Stimulated activated CD8-positive, alpha-beta memory T cell treated with anti-CD3 and anti-CD28 coated beads, Interleukin-2, amount 100 ng/mL, for 1 hour (primary cell): ENCODE measurements at places on chromosomes 5 and 9.

- DNase-seq, result no peak
Measured at GRCh38 chr9:95495961-95496360, 20.8 kb downstream of the PTCH1 start.

DNA sequence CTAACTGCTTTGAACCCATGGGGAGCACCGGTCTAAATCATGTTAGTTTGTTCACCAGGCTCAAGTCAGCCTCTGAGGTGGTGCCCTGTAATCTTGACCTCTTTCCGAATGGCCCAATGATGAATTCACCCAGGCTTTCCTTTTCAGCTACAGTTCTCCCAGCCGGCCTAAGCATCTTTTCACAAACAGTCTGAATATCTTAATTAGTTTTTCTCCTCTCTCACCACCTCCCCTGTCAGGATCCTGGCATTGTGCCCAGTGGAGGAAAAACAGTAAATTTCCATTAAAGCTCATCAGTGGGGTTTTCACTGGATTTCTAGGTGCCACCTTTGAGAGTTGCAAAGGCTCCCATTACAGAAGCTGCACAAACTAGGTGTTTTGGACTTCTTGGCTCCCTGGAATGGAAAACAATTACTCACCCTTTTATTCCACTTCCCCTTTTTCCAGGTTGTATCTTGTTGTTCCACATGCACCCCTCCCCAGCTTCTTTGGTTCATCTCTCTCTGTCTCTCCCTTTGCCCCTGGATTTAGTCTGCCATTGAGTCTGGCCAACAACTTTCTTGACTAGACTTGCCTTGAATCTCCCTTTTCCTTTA, 69.4 kb upstream of the ADAMTSL1 start:
- DNase-seq, result no peak

DNA sequence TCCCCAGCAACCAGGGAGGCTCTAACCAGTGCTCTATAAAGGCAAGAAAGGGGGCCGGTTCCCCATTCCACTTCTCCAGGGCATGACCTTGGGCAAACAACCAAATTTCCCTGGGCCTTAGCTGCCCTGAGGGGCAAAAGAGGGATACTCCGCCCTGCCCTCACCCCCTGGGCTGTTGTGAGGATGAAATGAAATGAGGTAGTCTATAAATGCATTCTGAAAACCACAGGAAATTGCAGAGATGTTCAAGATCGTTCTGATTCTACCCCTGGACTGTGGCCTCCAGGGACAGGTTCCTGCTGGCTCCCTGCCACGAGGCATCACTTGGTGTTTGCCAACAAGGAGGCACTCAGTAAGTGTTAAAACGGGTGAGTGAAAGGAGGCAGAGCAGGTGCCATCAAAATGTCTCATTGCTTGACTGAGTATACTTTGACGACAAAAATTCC, 5.7 kb downstream of the RAPGEF1 start:
- no peak for DNase-seq

DNA sequence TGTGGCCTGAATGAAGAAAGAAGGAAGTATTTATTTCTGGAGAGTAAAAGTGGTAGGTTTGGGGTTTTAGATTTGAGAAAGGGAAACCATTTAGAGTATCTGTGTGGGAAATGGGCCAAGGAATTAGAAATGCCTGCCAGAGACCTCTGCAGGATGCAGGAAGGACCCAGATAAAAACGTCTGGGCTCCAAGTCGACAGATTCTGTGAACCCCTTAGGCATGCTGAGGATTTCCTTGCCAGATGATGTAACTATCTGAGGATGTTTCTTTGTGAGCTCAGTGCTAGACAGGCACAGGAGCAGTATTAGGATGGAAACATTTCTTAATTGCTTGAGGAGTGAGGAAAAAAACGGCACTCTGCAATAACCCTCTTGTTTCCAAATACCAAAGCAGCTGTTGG, 251.8 kb upstream of the DMRT1 start:
- no peak for DNase-seq

GRCh38 chr5:112895682-112896081, 26.3 kb downstream of the REEP5 start:
- DNase-seq, result no peak

- no peak for DNase-seq
Measured at GRCh38 chr5:101102506-101102905, 199.4 kb upstream of the ST8SIA4 start.

DNA sequence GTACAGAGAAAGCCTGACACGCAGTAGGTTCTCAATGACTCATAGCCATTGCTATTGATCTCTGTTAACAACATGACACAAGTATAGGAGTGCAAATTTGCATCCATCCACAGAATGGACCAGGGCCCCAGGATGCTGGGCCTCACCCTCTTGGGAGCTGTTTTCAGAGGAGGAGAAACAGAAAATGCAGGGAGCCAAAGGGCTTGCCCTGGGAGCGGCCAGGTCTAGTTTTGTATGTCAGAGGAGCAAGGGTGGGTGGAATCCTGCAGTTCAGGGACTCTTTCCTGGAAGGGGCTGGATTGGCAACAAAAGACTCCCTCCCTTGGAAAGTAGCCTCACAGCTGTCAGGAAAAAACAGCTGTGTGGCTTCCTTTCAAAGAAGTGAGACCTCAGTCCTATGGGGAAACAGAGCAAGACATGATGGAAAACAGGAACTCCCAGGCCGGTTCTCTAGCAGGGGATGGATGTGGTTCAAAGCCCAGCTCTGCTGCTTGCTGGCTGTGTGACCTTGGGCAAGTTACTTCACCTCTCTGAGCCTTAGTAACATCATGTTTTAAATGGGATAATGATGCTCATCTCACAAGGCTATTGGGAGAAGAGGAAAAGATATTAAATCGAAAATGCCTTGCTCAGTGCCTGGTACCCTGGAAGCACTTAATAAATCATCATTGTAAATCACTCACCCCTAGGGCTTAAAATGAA, 50.5 kb upstream of the SH3PXD2B start:
- DNase-seq, result no peak

DNA sequence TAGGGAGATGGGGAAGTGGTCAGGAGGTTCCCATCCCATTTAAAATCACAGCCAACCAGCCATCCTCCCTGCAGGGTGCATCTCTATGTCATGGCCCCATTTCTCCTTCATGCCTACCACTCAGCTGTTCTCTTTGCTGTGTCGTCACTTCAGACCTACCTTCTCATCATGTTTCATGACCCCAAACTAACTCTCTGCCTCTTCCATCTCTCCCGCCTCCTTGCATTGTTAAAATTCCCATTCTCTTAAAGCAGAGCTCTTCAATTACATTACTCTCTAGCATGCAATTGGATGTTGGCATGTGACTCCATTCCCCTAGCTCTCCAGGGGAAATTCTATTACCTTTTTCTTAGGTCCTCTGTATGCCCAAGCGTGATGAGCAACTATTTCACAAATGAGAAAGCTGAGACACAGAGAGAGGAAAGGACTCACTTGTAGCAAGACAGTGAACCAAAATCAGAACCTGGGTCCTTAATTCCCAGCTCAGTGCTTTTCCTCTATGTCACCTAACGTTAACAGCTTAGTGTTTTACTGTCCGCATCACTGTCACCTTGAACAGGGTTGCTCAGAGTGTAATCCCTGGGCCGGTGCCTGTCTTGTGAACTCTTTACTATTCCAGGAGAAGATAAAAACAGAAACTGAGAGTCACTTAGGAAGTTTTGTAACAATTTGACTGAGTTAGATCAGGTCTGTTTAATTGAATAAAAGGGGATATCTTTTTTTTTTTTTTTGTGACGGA, 28.1 kb downstream of the PDE6A start:
- no peak for DNase-seq

DNA sequence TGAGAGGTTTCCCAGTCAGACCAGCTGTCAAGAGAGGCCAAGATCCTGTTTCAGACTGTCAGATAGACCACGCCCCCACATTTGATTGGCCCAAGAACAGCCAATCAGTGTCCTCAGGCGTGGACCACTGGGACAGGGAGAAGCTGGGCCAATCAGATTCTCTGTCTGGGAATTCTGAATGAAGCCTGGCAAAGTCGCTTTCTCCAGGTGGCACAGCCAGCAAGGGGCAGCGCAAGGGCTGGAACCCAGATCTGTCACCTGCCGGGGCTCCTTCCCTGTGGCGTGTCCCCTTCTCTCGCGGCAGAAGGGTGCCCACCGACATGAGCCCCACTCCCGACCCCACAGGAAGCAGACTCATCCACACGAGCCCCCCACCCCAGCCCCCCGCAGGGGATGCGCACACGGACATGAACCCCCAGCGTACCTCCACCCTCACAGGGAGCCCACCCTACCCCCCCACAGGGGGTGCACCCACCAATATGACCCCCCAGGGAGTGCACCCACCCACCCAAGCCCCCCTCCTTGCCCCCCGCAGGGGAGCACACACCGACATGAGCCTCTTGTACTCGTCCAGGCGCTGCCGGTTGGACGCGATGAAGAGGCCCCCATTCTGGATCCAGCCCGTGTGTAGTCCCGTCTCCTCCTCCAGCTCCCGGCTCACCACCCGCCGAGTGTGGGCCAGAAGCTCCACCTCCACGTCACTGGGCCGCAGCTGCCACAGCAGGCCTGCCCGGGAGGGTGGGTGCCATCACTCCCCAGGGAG, 6.1 kb downstream of the SARDH start:
- DNase-seq, result no peak

- DNase-seq, result no peak
Measured at GRCh38 chr5:140574165-140574564, 9.5 kb downstream of the SLC35A4 start.

- DNase-seq, result no peak
Measured at GRCh38 chr5:179405426-179406030, 60.3 kb upstream of the ADAMTS2 start.

- no peak for DNase-seq
Measured at GRCh38 chr9:38118862-38119438, 49.9 kb upstream of the SHB start.

- DNase-seq, result no peak
Measured at GRCh38 chr5:74976651-74977050, 75.7 kb downstream of the GCNT4 start.

- DNase-seq, result no peak
Measured at GRCh38 chr9:78316166-78316892, 19.4 kb downstream of the PSAT1 start.

GRCh38 chr9:92185681-92186080, 70.5 kb upstream of the SPTLC1 start:
- DNase-seq, result no peak

- DNase-seq, result no peak
Measured at GRCh38 chr5:39521940-39522590, 97.3 kb upstream of the DAB2 start.

DNA sequence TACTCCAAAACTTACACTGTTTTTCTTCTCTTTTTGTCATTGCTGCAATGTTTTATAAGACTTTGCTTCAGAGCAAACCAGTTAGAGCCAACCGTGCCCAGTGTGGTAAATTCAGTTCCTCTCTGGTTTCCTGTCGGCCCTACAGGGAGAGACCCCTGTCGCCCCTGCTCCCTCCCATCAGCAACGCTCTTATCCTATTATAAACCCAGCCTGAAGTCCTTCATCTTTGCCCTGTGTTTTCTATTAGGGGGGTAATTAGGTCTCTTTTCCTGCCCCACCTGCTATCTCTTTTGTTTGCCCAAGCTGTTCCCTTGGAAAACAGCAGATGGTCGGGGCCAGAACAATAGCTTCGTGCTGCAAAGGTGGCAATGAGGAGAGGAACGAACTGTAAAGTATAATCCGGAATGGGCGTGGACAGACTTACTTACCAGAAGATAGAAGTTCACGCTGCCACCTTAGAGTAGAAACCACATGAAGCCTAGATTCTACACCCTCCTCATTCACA, 21.4 kb upstream of the OTULINL start:
- no peak for DNase-seq

DNA sequence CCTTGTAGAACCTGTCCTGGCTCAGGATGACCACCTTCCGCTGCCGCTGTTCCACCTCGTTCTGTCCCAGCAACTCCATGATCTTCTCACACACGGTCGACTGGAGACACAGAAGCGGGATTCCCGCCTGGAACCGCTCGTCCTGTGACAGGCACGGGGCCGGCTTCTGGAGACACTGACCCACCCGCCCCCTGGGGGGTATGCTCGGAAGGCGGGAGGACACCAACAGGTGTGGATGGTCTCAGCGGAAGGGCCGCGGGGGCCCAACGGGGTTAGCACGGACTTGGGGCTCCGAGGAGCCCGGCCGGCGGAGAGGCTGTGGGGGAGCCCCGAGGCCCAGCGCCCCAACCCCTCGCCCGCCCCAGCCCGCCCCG, 530 bp downstream of the UCK1 start:
- DNase-seq, result no peak

- DNase-seq, result no peak
Measured at GRCh38 chr5:122192497-122193496, 63.5 kb downstream of the ZNF474 start.

DNA sequence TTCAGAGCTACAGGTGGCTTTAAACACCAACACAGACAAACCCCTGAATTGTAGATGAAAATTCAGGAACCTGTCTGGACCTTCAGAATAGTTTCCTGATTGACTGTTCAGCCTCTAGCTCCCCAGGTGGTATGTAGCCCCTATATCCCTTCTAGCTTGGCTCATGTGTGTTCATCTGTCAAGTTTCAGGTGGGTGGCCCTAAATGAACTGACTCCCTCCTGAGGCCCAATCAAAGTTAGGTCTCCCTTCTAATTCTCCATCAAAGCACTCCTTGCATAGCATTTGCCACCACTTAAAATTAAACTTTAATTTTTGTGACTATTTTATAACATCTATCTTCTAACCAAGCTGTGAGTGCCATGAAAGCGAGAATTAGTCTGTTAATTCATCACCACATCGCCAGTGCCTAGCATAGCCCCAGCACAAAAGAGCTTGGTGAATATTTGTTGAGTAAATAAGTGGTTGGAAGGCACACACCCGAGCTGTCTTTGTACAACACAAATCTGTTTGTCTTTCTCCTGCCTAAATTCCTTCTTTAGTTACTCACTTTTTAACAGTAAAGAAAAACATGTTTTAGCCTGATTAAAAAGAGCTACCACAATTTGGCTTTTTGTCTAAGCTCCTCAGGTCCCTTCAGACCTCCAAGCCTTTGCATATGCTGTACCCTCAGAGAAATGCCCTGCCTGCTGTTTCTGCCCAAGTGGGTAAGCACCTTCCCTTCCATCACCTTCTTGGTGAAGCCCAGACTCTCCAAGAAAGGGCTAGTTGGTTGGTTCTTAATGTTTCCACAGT, 138.1 kb upstream of the HMHB1 start:
- DNase-seq, result no peak

DNA sequence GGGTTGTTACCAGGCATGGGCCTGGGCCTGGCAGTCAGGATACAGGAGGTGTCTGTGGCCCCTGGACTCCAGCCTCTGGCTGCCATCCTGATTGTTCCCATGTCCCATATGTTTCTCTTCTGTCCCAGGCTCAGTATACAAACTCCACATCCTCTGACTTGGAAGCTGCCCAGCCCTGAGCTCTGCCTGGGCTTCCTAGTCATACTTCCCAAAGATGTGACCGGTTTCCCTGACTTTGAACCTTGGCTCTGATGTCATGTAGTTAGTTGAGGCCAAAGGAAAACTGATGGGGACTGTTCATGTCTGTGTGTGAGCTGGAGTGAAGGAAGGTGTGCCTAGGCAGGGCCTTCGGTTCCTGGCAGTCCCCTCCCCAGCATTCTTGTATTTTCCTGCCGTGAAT, 50.4 kb downstream of the CYSTM1 start:
- no peak for DNase-seq
